ENCODE measurements at places on chromosomes 2 and 18.

DNA sequence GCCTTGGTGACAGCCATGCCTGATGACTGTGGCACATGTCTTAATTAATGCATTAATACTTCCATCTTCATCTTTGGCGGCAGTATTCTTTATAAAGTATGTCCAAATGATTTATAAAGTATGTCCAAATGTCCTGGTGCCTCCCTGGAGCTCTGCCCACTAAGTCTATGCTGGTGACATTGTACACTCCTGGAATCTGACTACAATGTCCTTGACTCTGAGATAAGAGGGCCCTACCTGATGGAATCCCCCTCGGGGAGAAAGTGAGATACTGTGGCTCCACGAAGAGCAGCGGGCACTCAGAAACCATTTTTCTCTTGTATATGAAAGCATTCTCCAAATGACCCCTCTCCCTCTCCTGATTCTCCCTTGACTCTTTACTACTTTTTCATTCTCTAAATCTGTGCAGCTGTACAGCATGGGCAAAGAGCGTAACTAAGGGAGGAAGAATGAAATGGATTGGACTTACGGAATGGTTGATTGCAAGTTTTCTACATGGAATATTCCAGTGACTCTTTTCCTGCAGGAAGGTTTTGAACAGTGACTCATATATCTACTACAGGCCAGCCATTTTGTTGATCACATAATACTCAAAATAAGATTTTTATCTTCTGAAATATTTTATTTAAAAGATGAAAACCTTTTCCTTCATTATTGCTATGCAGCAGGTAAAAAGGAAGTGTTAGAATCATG is 17.3 kb downstream of the RAB12 start:
- no peak for DNase-seq

- DNase-seq, result no peak
Measured at GRCh38 chr2:11419781-11420180, 46.2 kb downstream of the E2F6 start.

DNA sequence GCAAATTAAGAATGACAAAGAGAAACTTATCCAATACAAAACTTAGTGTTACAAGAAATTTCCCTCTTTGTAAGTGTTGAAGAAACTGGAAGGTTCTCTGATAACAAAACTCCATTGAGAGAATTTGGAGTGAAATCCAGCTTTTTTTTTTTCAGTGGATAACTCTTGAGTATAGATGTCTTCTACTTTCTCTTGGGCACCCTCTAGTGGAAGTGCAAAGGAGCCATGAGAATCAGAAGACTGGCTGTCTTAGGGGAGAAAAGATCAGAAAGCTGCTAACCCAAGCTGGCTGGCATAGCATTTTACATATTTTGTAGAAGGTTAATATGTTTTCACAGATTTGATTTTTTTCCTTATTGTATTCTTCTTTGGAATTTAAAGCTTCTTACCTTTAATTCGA is 138.8 kb upstream of the SATB2 start:
- DNase-seq, result no peak

DNA sequence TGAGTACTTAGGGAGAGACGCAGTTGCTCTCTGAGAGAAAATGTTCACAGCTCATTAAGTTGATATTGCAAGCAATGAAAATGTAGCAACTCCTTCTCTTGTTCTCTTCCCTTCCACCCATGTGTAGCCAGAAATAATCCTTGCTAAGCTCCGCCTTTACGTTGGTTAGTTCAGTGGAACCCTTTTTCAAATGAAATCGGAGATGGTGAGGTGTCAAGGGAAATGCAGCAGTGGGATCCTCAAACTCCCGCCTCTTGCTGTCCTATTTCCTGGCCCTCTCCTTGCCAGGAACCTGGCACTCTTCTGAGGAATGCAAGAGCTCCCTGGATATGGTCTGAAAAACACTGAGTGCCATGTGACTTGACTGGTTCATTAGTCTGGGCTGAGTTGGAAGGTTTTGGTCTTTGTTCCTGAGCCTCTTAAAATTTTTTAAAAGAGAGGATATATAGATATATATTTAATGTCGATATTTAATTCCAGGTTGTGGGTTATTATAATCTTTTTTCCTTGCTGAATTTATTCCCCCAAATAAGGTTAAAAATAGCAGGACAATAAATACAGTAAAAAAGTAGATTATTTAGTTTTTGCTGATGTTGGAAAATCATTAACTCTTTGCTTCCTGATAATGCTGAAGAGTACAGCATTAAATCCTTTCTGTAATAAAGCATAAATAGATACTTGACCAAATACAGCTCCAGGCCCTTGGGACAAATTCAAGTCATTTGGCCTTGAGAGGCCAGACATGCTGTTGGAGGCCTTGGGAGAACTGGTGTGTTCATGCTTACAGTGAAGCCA is 116.2 kb downstream of the EML6 start:
- no peak for DNase-seq

DNA sequence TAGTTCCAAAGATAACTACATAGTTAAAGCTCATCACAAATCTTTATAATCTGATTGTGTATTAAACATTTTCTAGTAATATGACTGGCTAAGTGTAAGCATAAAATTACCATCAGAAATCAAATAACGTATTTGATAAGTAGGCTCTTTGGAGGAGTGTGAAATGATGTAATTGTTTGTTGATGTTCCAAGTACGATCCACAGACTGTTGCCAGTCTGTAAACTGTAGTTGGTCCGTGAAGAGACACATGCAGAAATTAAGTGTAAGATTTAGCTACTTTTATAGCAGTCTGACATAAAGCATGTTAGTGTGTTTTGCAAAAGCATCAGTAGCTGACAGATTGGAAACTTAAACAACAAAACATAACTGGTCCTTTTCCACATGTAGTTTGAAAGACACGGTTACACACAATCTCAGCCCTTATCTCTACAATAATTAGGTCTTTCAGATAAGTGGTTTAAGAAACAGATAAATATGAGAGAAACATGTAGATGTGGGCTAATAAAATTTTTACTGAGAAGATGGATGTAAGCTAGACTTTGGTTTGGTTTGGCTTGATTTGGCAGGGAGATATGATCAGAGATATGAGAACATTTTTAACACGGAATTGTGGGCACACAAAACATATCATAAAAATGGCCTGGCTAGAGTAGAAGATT is 115.0 kb upstream of the EPB41L5 start:
- no peak for DNase-seq

All from dorsolateral prefrontal cortex (tissue), 122 donors.